NCI-H524 (cell line): ENCODE measurements at places on chromosomes 1 and 21.

DNA sequence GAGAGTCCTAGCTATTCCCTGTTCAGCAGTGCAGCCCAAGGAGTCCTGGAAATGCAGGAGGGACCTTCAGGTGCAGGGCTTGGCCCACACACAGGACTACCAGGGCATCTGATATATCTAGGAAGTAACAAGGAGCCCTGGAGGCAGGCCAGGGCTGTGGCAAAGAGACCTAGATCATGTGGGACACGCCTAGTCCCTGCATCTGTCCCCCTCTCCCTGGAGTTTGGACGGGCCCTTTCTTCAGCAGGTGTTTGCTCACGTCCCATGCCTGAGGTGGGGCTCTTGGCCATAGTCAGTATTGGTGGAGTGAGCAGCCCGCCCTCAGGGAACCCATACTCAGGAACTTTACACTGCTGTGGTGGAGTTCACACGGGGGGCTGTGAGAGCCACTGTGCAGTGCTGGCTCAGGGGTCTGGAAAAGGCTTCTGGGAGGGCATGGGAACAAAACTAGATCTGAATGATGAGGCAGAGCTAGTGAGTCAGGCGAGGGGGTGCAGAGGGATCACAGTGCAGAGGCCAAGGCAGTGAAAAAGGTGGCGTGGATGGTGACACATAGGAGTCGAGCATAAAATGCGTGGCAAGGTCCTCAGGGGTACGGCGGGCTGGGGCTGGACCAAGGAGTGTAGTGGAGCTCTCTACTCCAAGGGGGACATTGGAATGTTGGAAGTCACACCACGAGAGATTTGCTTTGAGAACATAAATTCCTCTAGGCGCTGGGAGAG is 25.6 kb downstream of the TMEM53 start:
- no peak for DNase-seq

DNA sequence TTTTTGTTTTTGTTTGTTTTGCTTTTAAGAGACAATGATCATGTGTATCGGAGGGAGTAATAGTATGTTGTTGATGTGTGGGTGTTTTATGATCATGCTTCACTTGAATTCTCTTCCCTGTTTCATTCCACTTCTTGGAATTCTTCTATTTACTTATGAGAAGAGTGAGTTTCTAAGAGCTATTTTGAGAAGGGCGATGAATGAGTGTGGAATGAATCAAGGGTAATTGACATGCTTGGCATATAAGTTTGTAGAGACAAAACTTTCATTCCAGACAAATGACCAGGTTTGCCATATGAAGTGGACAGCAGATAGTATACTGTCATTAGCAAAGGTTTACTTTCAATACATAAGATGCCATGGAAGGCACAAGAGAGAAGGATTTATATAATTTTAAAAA is 42.3 kb upstream of the PDC start:
- no peak for DNase-seq

- peak; percentile 83 for DNase-seq
Observed at GRCh38 chr1:11461531-11462137, 17.3 kb upstream of the DISP3 start.

DNA sequence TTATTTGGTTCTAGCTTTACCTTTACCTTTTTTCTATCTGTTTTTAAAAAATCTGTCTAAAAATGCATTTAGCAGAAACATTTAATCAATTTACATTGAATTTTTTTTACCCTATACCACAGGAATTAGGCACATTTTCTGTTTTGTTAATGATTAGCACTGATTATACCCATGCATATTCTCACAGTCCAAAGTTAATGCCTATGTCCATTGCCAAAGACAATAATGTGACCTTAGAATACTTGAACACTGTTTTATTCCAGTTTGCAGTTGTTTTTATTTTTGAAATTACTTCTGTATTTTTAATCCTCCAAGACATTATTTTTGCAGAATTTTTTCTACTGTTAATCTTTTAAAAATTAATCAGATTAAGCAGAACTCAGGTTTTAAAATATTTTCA is 11.0 kb upstream of the AMY2B start:
- DNase-seq: no peak

DNA sequence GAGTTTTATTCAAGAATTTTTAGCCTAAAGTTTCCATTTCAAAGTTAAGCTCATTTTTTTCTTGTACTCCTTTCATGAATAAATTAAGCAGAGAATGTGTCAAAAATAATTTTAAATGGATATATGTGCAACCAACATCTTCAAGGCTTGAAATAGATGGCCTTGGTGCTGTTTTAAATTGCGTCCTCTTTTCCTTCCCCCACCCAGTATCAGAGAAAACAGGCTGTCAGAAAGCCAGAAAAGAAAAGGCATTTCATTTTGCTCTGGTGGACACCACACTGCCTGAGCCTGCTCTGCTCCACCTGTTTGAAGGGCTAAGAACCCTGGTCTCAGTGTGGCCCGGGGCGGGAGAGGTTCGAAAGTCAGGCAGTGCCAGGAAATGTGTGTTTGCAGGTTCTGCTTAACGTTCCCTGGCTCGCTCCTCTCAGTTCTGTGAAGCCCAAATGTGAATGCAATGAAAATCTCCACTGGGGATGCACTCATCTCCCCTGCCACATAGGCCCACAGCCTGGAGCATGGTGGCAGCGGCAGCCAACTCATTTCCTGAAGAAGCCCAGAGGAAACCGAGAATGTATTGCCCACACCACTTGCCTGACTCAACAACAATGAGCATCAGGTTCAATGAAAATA is 134.4 kb downstream of the SDCCAG8 start:
- no peak for DNase-seq

GRCh38 chr1:41318135-41318534 is 43.1 kb upstream of the FOXO6 start:
- no peak for DNase-seq

- DNase-seq: no peak
Observed at GRCh38 chr1:54337928-54338327, 68.3 kb downstream of the SSBP3 start.

DNA sequence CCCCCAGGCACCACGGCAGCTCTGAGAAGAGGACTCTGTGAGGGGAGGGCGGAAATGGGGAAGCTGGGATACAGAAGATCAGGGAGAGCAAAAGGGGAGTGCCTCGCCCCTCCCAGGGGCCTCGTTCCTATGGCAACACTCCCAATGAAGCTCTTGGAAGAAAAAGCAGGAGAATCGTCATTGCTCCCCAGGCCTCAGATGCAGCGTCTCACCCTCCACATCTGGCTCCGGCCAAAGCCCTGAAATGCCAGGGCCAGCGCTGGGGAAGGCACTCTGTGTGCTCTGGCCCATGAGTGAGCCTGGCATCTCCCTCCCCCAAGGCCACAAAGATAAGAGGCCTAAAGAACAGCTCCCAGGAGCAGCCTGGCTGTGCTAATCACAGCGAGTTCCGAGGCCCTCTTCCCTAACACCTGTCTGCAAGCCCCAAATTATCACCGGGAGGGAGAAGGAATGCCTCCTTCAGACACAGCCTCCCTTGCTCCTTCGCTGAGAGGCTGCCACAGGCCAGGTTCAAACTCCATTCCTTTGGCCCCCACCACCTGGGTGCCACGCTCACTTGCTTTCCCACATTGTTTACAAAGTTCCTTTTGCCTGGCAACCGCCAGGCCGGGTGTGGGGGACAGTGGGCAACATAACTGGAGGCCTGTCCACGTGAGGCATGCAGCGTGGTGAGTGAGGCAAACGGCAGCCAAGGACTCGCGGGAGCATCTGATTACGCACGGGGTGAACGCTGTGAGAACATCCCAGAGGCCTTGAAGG is 27.8 kb downstream of the ECE1 start:
- DNase-seq: no peak

DNA sequence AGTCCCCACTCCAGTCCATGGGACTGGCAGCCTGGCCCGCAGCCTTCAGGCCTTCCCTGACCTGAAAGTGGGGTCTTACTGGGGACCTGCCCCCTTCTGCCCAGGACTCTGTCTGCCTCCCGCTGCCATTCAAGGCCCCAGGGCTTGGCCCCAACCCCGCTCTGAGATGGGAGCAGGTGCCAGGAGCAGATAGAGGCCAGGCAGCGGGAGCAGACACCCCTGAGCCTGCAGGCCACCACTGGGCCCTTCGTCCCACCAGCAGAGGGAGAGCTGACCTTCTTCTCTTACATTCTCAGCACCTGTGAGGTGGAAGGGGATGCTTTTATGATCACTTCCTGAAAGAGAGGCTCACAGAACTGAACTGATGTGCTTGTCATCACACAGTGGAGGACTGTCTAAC is 62.2 kb upstream of the TINAGL1 start:
- DNase-seq: no peak

- peak; percentile 87 for DNase-seq
Observed at GRCh38 chr1:231882790-231883189, 256.2 kb downstream of the DISC1 start.

GRCh38 chr1:60547821-60548220 is 474.3 kb upstream of the C1orf87 start:
- no peak for DNase-seq

DNA sequence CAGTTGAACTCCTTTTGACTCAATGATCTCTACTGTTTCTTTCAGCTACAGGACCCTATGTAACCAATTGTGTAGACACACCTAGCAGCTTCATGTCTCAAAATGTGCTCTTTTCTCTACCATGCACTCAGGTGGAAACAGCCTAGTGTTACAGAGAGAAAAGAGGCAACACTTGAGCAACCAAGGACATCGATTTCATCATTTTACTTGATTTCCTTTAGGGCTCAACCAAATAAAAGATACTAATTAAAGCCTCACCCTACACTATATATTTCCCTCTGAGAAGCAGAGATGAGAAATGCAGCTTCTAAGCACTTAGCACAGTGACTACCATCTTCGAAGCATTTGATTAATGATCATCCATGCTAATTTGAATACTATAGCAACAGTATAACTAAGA is 55.1 kb downstream of the PTGER3 start:
- no peak for DNase-seq

- DNase-seq: no peak
Observed at GRCh38 chr1:200290010-200290685, 119.7 kb downstream of the ZNF281 start.

DNA sequence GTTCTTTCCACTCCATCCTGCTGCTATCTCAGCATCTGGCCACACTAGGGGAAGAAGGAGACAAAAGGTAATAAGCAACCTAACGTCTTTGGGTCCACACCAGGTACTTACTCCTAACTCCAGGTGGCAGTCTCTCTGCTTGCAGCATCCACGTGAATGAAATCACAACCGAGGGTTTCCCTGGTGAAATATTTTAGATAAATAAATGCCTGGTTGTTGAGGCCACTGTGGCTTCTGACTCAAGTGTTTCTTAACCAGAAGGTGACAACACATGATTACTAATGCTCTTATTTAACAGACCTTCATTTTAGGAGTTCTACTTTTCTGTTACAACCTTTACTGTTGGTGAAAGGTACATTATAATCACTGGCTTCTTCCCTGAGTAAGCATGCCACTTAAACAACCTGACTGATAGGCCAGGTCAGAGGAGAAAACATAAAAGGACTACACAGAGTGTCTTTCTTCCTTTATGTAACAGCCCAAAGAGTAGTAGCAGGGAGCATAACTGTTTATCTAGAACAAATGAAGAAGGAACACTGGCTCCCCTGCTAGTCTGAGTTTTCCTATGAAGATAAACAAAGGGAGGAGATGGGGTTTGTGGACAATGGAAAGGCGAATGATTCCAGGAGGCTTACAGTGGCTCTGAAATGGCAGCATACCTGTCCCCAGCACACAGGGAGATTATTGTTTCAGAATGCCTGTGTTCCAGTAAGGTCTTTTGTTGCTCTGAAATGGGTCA is 59.9 kb downstream of the SYT6 start:
- no peak for DNase-seq

DNA sequence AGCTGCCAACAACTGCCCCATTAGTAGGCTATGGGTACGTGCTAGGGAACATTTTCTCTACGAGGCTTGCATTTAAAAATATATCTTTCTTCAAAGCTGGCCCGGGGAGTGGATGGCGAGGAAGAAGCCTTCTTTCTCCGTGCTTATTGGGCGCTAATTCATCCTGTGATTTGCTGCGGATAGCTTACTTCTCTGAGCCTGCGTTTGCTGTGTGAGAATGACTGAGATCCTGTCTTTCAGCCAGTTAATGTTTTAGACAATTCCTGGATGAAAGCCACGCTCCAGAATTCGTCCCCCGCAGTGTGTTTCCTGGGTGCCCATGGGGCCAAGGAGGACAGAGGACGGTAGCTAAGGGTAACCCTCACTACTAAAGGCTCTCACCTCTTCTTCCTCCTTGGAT is 57.8 kb upstream of the TARBP1 start:
- no peak for DNase-seq

DNA sequence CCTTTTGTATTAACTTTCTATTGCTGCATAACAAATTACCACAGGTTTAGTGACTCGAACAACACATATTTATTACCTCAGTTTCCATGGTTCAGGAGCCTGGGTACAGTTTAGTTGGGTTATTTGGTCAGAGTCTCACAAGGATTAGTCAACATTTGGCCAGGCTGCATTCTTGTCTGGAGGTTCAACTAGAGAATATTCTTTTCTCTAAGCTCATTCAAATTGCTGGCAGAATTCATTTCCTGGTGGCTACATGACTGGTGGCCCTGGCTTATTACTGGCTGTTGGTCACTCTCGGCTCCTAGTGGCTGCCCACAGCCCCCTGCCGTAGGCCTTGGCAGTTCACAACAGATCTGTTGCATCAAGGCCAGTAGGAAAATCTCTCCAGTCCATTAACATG is 81.1 kb upstream of the ADAR start:
- no peak for DNase-seq

- DNase-seq: no peak
Observed at GRCh38 chr1:204867203-204867602, 3.5 kb upstream of the NFASC start.

GRCh38 chr1:236206548-236206947 is 64.2 kb downstream of the GPR137B start:
- DNase-seq: no peak

GRCh38 chr1:16237343-16237830 is 404 bp upstream of the CPLANE2 start:
- no peak for DNase-seq

DNA sequence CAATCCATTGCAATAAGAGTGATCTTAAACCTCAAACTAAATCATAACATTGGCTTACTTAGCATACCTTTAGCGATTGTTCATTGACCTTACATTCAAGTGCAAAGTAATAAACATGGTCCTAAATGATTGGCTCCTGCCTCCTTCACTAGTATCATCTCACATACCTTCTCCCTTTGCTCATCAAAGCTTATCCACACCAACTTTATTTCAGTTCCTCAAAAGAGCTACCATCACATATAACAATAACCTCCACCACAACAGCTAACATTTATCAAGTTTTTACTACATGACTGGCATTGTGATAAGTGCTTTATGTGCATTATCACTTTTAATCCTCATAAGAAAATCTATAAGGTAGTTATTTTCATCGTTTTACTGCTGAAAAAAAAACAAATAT is 198.8 kb downstream of the COL24A1 start:
- DNase-seq: no peak

GRCh38 chr1:92721886-92722285 is 63.0 kb downstream of the EVI5 start:
- no peak for DNase-seq
